Hair follicle dermal papilla cell (primary cell): ENCODE measurements at places on chromosomes 6 and 20. TPM values are rescaled to one million over a fixed set of nuclear protein-coding genes. Genes with fewer than 3 reads are reported as not detected.

MUC22 gene
- not detected in 2 replicates for total RNA-seq

SLC17A3 gene
- total RNA-seq = not detected in 2 replicates

PRDM13 gene
- not detected in 2 replicates for total RNA-seq

FBXO5 gene
- 6.0 and 6.7 TPM in 2 replicates for total RNA-seq

NRSN1 gene
- total RNA-seq = not detected in 2 replicates

CDSN gene
- total RNA-seq = not detected in 2 replicates

TRIM15 gene
- total RNA-seq = not detected in 2 replicates

PRICKLE4 gene
- not detected in 2 replicates for total RNA-seq

CAGE1 gene
- total RNA-seq = under 0.01 TPM in 1 of 2 replicates, not detected in the other

CYP24A1 gene
- not detected in 2 replicates for total RNA-seq

MOCS1 gene
- 11.7 and 12.2 TPM in 2 replicates for total RNA-seq

MAP3K7 gene
- 38.0 and 42.7 TPM in 2 replicates for total RNA-seq

OPN5 gene
- total RNA-seq = not detected in 2 replicates

ARMH2 gene
- total RNA-seq = not detected in 2 replicates

SLC26A8 gene
- total RNA-seq = not detected in 2 replicates

TEAD3 gene
- total RNA-seq = 16.0 and 18.3 TPM in 2 replicates

FNDC1 gene
- 1.1 and 2.1 TPM in 2 replicates for total RNA-seq

CD40 gene
- total RNA-seq = 9.1 and 10.5 TPM in 2 replicates

TAGAP gene
- total RNA-seq = not detected in 2 replicates

PDE7B gene
- 50.4 and 51.0 TPM in 2 replicates for total RNA-seq

STMND1 gene
- total RNA-seq = 0.32 TPM in 1 of 2 replicates, not detected in the other

SLC35D3 gene
- not detected in 2 replicates for total RNA-seq

CPXM1 gene
- total RNA-seq = 0.65 and 0.73 TPM in 2 replicates

RNF39 gene
- 0.16 TPM in 1 of 2 replicates, not detected in the other for total RNA-seq

PTP4A1 gene
- 25.5 and 29.2 TPM in 2 replicates for total RNA-seq

TFAP2D gene
- total RNA-seq = not detected in 2 replicates

POU3F2 gene
- total RNA-seq = not detected in 2 replicates

CNR1 gene
- total RNA-seq = not detected in 2 replicates

QKI gene
- total RNA-seq = 182 and 224 TPM in 2 replicates

POLR3F gene
- 9.9 and 10.1 TPM in 2 replicates for total RNA-seq

SLC22A2 gene
- total RNA-seq = not detected in 2 replicates

MYB gene
- total RNA-seq = 0.16 and 0.85 TPM in 2 replicates

KIF25 gene
- total RNA-seq = 0.32 TPM in 1 of 2 replicates, not detected in the other

KIAA1755 gene
- 0.24 and 0.32 TPM in 2 replicates for total RNA-seq

ENPP4 gene
- 0.36 and 0.97 TPM in 2 replicates for total RNA-seq

SLC17A2 gene
- not detected in 2 replicates for total RNA-seq

TINAG gene
- total RNA-seq = not detected in 2 replicates

C20orf144 gene
- 0.16 and 0.36 TPM in 2 replicates for total RNA-seq

PTGIS gene
- 6.3 and 15.2 TPM in 2 replicates for total RNA-seq

GPSM3 gene
- 3.1 and 4.7 TPM in 2 replicates for total RNA-seq

EDN1 gene
- total RNA-seq = 5.3 and 7.3 TPM in 2 replicates

OR2H1 gene
- not detected in 2 replicates for total RNA-seq

SRPK1 gene
- total RNA-seq = 35.9 and 44.0 TPM in 2 replicates

KCNK5 gene
- total RNA-seq = not detected in 2 replicates

ENPP1 gene
- total RNA-seq = 12.8 and 22.7 TPM in 2 replicates

MED20 gene
- 34.7 and 39.1 TPM in 2 replicates for total RNA-seq

RIMS4 gene
- under 0.01 and 0.16 TPM in 2 replicates for total RNA-seq

TULP1 gene
- total RNA-seq = not detected in 2 replicates
